Camera-type eye (tissue), 1 donor: ENCODE measurements at places on chromosomes 4 and X. TPM values are rescaled to one million over a fixed set of nuclear protein-coding genes. Genes with fewer than 3 reads are reported as not detected.

The PRRG1 gene
- 17.5 TPM for total RNA-seq

The MAGEB5 gene
- total RNA-seq: not detected

The MAGEA4 gene
- total RNA-seq: not detected

The FGFBP2 gene
- total RNA-seq: not detected

The MAGEB16 gene
- total RNA-seq: not detected
